Right cardiac atrium (tissue), 5 donors: ENCODE measurements at places on chromosomes 2 and 18.
A peak's percentile ranks its signal among the peaks of the same experiment; 100 is the strongest.

DNA sequence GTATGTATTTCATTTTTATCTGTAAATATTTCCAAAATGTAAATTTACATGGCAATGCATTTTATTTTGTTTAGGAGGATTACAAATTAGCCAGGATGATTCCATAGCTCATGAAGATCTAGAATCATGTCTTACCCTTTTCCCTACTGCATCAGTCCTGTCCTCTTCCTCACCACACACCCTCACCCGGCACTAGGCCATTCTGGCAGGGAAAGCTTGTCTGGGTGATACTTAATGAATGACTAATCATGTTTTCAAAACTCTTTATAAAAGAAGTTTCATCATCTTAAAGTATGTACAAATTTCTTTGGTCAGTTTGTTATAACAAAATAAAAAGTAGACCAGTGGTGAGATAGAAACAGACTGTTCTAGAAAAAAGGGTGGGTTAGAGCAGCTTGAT is 283.3 kb upstream of the VWC2L start:
- peak; percentile 33 for DNase-seq

DNA sequence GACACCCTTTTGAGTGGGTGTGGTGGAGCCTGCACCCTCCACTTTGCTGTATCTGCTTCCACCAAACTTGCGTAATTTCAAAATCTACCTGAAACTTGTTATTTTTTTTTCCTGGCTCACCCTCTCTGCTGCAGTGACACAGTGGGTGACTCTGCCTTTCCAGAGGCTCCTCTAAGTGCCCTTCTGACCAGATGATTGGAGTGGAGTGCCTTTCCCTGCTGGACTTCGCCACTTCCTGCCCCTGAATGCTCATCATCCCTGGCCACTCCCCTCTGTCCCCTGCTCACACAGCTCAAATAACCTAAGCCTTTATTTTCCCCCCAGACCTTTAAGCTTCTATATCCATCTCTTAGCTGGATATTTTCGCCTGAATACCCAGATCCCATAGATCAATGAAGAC is 777.5 kb upstream of the ID2 start:
- DNase-seq, result no peak

- DNase-seq, result no peak
Observed at GRCh38 chr2:118320196-118320595, 231.9 kb downstream of the INSIG2 start.

GRCh38 chr2:178484245-178485041 is 4.2 kb downstream of the PLEKHA3 start:
- peak; percentile 52 for DNase-seq

DNA sequence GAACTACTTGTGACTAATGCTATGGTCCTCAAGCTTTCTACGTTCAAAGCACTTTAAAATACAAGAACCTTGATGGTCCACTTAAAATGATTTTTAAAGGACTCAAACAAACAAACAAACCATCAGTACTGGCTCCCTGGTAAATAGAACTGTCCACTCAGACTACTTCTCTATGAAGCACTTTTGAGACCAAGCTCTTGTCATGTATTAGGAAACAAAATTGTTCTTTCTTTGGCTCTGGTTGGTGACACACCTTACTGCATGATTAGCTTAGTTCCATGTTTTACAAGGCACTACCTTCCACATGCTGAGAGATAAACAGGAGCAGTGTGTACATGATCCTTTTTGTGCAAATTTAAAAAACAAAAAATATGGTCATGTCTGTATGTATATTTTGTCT is 19.7 kb downstream of the DARS1 start:
- DNase-seq, result no peak

DNA sequence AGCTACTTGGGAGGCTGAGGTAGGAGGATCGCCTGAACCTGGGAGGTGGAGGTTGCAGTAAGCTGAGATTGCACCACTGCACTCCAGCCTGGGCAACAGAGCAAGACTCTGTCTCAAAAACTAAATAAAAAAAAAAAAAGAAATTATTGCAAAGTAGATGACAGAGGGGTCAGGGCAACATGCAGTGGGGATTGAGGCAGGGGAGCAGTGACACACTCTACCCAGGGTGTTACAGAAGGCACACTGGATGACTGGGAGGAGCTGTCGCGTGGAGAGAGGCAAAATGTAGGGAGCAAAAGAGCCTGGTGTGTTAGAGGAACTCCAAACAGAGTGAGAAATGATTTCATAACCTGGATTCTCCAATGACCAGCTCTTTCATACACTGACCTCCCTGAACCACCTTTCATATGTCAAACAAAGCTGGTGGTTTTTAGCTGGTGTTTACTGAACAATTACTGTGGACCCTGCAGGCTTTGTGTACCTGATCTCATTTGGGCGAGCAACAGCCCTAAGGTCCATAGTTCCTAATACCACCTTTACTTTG is 22.1 kb downstream of the FBXO41 start:
- no peak for DNase-seq
